Stimulated activated CD8-positive, alpha-beta memory T cell treated with anti-CD3 and anti-CD28 coated beads, Interleukin-2, amount 100 ng/mL, for 1 hour (primary cell): ENCODE measurements at places on chromosomes 5 and 9.

DNA sequence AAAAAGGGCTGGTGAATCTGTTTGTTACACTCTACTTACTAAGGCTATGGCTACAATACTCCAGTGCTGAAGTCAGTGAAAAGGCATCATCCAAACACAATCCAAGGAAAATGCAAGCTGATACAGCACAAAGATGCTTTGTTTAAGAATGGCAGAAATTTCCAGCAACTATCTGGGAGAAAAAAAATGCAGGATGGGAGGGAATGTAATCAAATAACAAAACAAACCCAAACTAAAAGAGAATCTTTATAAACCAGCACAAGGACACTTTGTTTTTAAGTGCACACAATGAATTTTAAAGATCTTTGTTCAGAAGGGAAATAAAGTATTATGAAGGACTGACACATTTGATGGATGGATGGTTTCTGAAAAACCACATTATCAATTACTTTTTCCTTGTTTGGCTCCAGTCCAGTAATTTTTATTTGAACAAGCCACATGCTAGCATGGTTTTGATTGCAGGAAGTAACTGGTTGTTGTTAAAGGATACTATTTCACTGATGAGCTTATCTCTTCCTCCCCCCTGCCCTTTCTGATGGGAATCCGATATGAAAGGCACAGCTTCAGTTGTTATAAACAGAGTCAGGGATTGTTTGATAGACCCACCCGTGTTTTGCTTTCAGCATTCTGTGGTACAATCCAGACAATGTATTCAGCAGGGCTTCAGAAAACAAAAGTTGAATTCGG lies 12.1 kb upstream of the TLE4 start:
- DNase-seq: no peak

- DNase-seq: no peak
Measured at GRCh38 chr5:10932426-10932825, 171.4 kb upstream of the DAP start.

GRCh38 chr5:95883185-95884016 lies 60.9 kb upstream of the GLRX start:
- no peak for DNase-seq

GRCh38 chr5:88829775-88830174 lies 53.2 kb downstream of the MEF2C start:
- DNase-seq: no peak

GRCh38 chr9:98999152-98999525 lies 55.4 kb downstream of the COL15A1 start:
- DNase-seq: no peak

DNA sequence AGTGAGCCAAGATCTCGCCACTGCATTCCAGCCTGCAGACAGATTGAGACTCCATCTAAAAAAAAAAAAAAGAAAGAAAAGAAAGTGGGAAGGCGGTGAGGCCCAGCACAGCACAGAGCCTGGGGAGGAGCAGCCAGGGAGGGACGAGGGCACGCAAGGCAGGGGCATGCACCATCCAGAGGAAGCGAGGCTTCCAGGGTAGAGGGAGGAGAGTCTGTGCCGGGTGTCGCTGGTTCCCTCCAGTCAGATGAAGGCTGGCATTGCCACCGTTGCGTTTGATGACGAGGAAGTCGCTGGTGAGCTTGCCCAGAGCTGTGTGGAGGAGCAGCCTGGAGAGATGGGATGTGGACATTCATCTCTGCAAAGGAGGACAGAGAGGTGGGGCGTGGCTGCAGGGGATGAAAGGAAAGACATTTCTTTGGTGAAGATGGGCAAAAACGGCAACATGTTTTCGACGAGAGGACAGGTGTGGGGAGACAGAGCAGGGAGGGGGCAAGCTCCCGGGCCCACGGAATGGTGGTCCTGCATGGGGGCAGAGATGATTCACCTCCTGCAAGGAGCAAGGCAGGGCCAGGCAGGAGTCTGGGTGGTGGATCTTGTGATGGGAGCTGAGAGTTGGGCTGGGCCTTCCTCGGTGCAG lies 18.6 kb upstream of the OLFM1 start:
- DNase-seq: no peak

- DNase-seq: no peak
Measured at GRCh38 chr9:34282096-34282495, 47.0 kb downstream of the KIF24 start.

DNA sequence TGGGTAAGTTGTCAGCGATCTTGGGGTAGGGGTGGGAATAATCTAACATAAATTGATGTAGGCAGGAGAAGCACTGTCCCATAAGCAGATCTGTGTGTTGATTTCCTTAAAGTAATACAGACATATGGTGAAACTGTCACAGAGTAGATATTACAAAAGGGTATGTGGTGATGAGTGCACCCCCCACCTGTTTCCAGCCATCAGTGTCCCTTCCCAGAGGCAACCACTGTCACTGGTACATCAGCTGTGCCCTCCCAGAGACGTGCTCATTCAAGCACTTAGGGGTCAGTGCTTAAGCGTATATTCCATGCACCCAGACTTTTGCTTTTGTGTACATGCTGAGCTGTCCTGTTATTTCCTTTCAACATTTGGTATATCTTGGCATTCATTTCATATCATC lies 94.3 kb upstream of the PITX1 start:
- no peak for DNase-seq

DNA sequence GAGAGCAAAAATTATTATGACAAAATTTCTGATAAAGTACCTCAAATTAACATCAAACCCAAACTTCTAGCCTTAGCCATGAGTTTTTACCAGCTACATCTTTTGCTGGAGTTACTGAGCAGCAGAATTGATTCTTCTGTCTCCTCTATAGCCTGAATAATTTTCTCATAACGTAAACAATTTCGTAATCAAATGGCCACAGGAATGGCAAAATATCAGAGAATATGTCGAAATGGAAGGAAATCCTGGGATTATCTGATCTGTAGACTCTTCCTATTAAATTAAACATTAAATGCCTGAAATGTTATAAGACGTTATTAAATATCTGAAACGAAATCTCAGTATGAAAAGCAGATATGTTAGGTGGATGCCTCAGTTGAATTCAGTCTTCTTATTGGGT lies 41.1 kb downstream of the LURAP1L start:
- no peak for DNase-seq

GRCh38 chr9:16133556-16134227 lies 580.8 kb downstream of the CCDC171 start:
- DNase-seq: no peak
